Parietal lobe (tissue), 2 donors: ENCODE measurements at places on chromosomes 1 and 21. TPM values are rescaled to one million over a fixed set of nuclear protein-coding genes. Genes with fewer than 3 reads are reported as not detected.

NKAIN1 gene
- total RNA-seq = 48.8 TPM

TEX38 gene
- total RNA-seq = not detected

DNAI4 gene
- 16.0 TPM for total RNA-seq

OR6K3 gene
- total RNA-seq = not detected

APCS gene
- total RNA-seq = not detected

RXFP4 gene
- not detected for total RNA-seq

OTUD3 gene
- 17.8 TPM for total RNA-seq

IL24 gene
- total RNA-seq = not detected

ERICH3 gene
- 36.9 TPM for total RNA-seq

CLDN17 gene
- total RNA-seq = not detected

S100A5 gene
- not detected for total RNA-seq

TSPEAR gene
- total RNA-seq = not detected

OPRD1 gene
- total RNA-seq = 0.31 TPM

FABP3 gene
- total RNA-seq = 139 TPM

LRRC3 gene
- total RNA-seq = 13.5 TPM

CCDC18 gene
- total RNA-seq = 9.1 TPM

FMN2 gene
- total RNA-seq = 66.4 TPM

OR2T2 gene
- total RNA-seq = not detected

CFAP107 gene
- not detected for total RNA-seq

FAM76A gene
- total RNA-seq = 10.3 TPM

CTH gene
- total RNA-seq = 6.6 TPM

CDC73 gene
- 58.5 TPM for total RNA-seq

PPFIA4 gene
- 44.1 TPM for total RNA-seq

JMJD4 gene
- total RNA-seq = 26.0 TPM

CCDC27 gene
- not detected for total RNA-seq

ANGPTL1 gene
- total RNA-seq = 2.5 TPM

TMEM81 gene
- total RNA-seq = 4.4 TPM

SRP9 gene
- total RNA-seq = 262 TPM

LRRC39 gene
- 8.8 TPM for total RNA-seq

THEM5 gene
- not detected for total RNA-seq

FMOD gene
- total RNA-seq = not detected

SERBP1 gene
- total RNA-seq = 180 TPM

AQP10 gene
- total RNA-seq = not detected

HES2 gene
- not detected for total RNA-seq

ITGB2 gene
- total RNA-seq = 8.5 TPM

PTPRF gene
- 73.2 TPM for total RNA-seq

SOX13 gene
- 2.5 TPM for total RNA-seq

CCDC181 gene
- total RNA-seq = 6.6 TPM

VWA5B1 gene
- 0.63 TPM for total RNA-seq

FCAMR gene
- not detected for total RNA-seq

RAB13 gene
- total RNA-seq = 6.9 TPM
